ENCODE measurements at places on chromosomes 1 and 21. TPM values are rescaled to one million over a fixed set of nuclear protein-coding genes. Genes with fewer than 3 reads are reported as not detected.

The ETV3L gene
- total RNA-seq, result not detected

The BARHL2 gene
- not detected for total RNA-seq

The RGS5 gene
- total RNA-seq, result 12.7 TPM

- DNase-seq, result no peak
Observed at GRCh38 chr1:17706445-17706844, 48.7 kb upstream of the ACTL8 start.

GRCh38 chr1:172321451-172321850, 99.0 kb upstream of the C1orf105 start:
- no peak for DNase-seq

DNA sequence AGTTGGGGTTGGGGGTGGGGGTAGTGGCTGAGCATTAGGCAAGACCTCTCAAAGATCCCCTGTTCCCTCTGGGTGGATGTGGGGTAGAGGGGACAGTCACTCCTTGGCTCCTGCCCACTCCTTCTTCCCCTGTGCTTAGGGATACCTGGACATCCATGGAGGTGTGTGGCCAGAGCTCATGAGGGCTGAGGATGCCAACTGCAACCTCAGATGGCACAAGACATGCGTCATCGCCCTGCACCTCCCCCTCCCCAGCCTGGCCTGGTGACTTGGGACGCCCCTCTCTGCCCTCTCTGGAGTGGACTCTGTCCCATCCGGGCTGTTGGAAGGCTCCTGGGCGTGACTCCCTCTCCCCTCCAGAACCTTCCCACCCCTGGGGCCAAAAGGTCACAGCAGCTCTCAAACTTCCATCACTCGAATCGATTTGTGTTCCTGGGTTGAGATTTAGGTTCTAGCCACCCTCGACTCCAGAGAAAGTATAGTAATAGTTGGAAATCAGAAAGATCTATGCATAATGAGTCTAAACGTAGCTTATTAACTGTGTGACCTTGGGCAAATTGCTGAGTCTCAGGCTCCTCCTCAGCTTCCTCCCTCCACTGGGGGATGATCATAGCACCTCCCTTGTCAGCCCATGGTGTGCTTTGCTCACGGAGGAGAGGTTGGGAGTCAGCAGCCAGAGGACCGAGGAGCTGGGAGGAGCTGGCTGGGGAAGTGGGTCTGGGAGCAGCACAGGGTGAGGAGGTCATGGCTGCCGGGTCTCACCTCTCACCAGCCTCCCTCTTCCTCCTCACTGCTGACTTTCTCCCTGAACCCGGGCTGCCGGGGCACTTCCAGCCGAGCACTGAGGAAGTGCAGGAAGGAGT, 2.2 kb upstream of the PTPN7 start:
- no peak for DNase-seq

The LRRC8C gene
- 0.11 TPM for total RNA-seq

- no peak for DNase-seq
Observed at GRCh38 chr21:43890042-43890441, 25.0 kb downstream of the AGPAT3 start.

Measured in Caco-2 (cell line).